Omental fat pad (tissue), 4 donors: ENCODE measurements at places on chromosomes 7 and 10.

DNA sequence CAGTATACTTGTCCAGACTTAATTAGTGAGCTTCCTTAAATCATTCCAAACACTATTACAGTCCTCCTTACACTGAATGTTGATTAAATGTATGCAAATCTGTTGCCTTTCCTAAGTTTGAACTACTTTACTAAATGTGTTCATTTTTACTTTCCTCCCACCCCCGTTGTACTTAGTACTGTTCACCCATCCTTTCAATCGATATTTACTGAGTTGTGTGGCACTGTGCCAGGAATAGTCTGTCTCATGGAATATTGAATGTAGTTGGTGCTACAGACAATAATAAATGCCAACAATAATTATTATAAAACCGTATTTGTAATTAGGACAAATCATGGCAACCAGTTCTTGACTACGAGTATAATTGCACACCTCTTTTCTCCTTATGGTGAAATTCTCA, 335.7 kb downstream of the GPR37 start:
- DNase-seq, result no peak

GRCh38 chr7:86664486-86664885, 20.8 kb downstream of the GRM3 start:
- DNase-seq, result no peak

GRCh38 chr10:96250349-96250748, 21.0 kb downstream of the BLNK start:
- DNase-seq, result no peak

GRCh38 chr7:19407270-19407669, 262.0 kb upstream of the FERD3L start:
- no peak for DNase-seq

DNA sequence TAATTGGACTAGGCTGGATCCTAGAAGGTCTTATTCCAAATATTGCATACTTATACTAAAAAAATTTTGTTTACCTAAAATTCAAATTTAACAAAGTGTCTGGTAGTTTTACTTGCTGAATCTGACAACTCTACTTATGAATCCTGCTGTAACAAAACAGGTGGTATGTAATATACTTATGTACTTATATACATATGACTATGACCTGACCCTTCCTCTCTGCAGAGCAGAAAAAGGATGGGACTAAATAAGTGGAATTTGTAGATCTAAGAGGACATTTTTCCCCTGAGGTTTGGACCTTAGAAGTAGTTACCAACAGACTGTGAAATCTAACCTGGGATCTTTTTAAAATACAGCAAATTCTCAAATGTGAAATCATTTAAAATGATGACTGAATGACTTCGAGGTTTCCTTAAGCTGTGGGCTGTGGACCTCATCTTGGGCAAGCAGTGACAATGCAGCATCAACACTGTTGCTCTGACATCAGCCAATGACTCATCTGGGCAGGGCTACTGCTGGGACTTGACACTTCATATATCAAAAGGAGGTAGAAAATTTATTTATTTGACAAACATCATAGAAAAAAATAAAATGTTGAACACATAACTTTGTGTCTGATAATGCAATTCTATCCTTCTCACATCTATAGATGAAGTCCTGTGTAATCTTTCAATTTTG, 73.6 kb downstream of the RELN start:
- DNase-seq, result no peak

GRCh38 chr7:4177001-4177400, 505.1 kb upstream of the FOXK1 start:
- DNase-seq, result no peak

DNA sequence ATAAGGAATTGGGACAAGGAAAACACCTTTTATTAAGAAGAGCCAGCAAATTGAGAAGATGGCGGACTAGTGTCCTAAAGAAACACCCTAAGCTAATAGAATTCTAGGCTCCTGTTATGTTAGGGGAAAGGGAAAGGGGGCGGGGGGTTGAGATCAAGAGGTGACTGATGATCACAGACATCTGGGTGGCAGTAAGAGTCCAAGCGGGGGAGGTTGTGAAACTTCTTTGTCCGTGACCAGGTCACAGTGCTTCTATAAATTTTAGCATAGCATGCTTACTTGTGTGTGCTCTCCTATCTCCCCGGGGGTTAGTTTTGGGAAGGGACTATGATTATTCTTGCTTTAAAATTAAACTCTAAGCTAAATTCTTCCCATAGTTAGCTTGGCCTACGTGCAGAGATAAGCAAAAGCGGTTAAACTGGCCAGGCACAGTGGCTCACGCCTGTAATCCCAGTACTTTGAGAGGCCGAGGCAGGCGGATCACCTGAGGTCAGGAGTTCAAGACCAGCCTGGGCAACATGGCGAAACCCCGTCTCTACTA, 262.1 kb downstream of the SKIDA1 start:
- DNase-seq, result no peak

DNA sequence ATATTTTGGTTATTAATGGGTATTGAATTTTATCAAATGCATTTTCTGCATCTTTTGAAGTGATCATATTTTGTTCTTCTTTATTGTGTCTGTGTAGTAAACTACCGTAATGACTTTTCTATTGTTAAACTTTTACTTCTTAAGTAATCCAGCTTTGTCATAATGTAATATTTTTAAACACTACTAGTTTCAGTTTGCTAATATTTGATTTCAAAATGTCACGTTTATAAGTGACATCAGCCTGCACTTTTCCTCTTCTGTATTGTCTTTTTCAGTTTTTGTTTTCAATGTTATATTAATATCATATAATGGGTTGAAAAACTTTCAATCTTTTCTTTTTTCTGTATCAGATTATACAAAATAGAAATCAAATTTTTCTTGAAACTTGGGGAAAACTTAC, 71.6 kb upstream of the ANKRD1 start:
- DNase-seq, result no peak

- DNase-seq, result no peak
Measured at GRCh38 chr10:96675846-96676245, 44.5 kb downstream of the PIK3AP1 start.

DNA sequence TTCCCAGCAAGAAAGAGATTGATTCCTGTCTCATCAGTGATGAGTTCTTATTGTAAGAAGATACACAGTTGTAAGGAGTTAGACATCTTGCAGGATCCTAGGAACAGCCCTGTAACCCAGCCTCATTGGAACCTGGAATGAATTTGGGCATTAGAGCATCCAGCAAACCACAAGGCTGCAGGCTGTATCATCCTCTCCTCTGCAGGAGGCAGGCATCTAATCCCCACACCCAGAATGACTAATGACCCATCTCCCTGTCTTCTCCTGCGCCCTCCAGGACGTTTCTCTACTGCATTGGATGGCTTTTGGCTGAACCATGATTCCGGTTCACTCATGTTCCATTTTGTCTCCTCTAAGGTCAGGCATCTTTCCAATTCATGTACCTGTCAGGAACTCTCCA, 233.9 kb downstream of the POU6F2 start:
- no peak for DNase-seq

- DNase-seq, result no peak
Measured at GRCh38 chr7:76241141-76241540, 39.4 kb downstream of the SRRM3 start.
